ENCODE measurements at places on chromosomes 3 and 15. TPM values are rescaled to one million over a fixed set of nuclear protein-coding genes. Genes with fewer than 3 reads are reported as not detected.

LMCD1 gene
- 8.2 TPM for total RNA-seq

GRCh38 chr15:70379938-70380883, 282.5 kb upstream of the TLE3 start:
- no peak for DNase-seq

DNA sequence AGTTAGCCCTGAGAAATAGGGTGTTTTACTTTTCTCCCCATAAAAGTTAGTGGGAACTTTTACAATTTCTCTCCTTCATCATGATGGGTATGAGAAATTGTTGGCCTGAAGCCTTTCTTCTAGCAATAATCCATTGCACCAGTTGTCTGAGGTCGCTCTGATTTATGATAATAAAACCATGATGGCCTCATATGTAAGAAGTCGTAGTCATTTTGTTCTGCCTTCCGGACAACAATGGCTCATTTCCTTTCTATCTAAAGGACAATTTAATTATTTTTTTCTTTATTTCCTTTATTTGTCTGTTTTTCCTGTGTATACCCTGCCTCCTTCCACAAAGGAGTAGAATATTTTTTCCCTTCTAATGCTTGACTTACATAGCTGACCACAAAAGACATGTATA, 31.6 kb upstream of the GNB4 start:
- no peak for DNase-seq

GRCh38 chr3:171428892-171429291, 31.3 kb downstream of the TNIK start:
- no peak for DNase-seq

DNA sequence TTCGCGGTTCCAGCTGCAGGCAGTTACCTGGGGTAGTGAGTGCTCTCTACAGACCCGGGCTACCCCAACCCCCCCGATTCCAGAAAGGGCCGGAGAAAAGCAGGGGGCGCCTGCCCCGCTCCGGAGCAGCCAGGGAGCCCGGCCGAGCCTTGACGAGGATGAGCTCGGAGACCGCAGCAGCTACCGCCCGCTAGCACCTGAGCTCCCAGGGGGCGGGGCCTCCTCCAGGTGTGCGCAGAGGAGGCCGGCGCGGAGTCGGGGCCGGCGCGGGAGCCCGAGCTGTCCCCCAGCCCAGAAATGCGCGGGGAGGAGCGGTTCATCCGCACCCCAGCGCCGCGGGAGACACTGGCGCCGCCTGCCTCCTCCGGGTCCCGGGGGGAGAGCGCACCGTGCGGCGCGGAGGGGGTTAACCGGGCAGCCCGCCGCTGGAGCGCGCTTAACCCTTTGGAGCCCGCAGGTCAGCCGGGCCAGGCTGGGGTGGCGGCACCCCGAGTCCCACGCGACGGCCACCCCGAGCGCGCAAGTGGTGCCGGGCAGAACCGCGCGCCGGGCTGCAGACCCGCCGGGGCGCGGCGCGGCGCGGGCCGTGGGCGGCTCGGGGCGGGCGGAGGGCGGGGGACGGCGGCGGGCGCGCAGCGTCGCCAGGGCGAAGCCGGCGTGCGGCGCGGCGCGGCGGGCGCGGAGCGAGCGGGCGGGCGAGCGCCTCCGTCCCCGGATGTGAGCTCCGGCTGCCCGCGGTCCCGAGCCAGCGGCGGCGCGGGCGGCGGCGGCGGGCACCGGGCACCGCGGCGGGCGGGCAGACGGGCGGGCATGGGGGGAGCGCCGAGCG, at the start of gene CACNA1D:
Gene CACNA1D (plus strand): TSS at position 649 of the 829 bp plus-strand sequence. CDS start 556 bp downstream, outside the sequence.
- DNase-seq: no peak
